Activated CD4-positive, alpha-beta T cell treated with anti-CD3 and anti-CD28 coated beads, Interleukin-2, amount 10 ng/mL, durations not matched to agents 7 days and 5 days (primary cell): ENCODE measurements at places on chromosomes 5 and 9.

- DNase-seq = no peak
Observed at GRCh38 chr5:66322786-66323528, 178.9 kb downstream of the SREK1 start.

DNA sequence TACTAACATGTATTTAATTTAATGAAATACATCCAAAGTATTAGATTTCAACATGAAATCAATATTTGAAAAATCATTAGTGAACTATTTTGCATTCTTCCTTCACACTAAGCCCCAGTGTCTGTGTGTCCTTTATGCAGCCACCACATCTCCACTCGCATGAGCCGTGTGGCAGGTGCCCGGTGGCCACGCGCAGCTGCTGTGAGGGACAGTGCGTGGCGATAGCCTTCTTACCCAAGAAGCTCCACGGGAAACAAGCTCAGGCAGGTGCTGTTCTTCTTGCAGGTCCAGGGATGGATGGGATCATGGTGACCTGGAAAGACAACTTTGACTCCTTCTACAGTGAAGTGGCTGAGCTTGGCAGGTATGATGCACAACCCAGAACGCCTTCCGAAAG, 79.3 kb upstream of the OTULINL start:
- no peak for DNase-seq

DNA sequence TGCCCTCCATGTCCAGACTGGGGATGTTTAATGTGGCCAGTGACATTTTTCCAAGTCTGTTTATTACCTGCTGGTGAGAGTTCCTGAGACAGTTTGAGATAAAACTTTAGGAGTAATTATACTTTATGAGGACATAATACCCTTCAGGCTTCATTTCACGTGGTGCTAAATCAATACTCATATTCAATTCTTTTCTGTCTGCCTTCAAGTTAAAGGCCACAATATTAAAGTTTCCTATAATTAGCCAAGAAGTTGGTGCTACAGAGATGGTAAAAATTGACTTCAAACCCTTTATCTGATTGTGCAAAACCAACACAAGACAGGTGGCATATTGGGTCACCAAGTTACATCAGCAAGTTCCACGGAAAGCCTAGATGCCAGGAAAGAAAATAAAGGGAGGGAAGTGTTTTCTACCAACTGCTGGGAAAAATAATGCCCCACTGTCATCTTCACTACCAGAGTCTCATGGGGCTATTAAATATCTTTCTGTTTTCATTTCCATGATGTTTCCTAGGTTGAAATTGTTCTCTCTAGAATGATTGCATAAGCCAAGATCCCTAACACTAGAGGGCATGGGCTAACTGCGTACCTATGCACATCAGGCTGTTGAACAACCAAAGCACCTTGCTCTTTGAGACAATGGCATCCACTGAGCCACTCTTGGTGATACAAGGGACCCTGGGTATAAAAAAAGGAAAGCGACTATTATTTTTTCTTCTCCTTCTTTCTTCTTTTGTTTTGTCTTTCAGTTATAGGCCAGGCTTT, 68.7 kb downstream of the INSYN2B start:
- no peak for DNase-seq

- DNase-seq = no peak
Observed at GRCh38 chr9:28270156-28270555, 696.9 kb upstream of the C9orf72 start.

DNA sequence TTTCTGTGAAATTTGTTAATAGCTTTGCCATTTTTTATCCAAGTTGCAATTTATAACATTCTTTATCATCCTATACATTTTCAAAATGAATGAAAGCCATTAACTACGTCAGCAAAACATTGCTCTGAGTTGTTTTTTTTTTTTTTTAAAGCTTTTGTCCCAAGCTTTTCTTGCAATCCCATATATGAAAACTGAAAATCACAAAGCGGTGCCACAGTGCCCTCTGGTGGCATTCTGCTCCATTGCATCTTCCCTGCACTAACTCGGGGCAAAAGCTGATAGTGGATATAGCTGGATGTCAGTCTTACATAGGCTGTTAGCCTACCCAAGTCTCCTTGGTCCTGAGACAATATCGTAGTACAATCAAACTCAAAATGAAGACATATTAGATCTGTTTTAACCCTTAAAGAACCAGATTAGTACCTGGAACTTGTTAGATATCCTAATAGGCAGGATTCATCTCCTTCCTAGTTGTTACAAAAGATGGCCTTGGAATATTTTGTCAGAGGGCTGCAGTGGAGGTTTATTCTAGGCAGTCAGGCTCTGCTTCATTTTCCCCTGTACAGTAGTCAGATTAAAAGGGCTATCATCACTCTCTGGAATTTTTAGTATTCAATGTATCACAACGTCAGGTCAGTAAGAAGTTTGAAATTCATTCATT, 669.9 kb downstream of the PTPRD start:
- peak; percentile 46 for DNase-seq

DNA sequence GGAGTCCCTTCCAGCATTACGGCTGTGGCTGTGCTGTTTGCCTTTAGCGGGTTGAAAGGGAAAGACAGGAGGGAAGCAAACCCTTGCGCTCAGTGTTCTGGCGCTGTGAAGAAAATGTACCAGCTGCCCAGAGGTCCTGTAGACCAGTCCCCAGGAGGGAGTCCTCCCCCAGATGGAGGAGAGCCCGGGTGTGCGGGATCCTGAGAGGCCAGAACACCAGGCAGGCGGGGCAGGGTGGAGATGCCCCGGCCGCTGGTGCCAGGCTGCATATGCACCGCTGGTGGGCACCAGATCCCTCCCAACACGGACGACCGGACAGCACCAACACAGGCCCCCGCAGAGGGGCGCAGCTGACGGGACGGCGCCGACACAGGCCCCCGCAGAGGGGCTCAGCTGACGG, 37.2 kb upstream of the SLC9A3 start:
- DNase-seq = no peak

- no peak for DNase-seq
Observed at GRCh38 chr9:91777292-91777830, 172.7 kb downstream of the ROR2 start.

GRCh38 chr5:25964009-25964372, 1074.4 kb downstream of the CDH9 start:
- no peak for DNase-seq

- no peak for DNase-seq
Observed at GRCh38 chr9:134419684-134420076, 93.4 kb downstream of the RXRA start.

DNA sequence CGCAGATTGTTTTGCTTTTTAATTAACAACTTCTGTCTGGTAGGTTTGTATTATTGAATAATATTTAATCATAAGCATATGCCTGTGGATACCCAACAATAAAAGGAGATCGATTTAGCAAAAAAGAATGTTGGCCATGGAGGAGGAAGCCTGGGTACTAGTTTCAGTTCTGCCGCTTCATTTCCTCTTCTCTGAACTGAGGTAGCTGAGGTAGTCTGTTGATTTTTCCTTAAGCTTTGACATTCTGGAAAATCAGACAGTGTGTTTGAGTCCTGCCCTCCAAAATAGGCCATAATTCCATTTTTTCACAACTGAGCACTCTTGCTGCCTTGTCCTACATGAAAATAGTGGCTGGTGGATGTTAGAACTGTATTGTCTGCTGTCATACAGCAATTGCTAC, 6.0 kb upstream of the GPR21 start:
- no peak for DNase-seq

DNA sequence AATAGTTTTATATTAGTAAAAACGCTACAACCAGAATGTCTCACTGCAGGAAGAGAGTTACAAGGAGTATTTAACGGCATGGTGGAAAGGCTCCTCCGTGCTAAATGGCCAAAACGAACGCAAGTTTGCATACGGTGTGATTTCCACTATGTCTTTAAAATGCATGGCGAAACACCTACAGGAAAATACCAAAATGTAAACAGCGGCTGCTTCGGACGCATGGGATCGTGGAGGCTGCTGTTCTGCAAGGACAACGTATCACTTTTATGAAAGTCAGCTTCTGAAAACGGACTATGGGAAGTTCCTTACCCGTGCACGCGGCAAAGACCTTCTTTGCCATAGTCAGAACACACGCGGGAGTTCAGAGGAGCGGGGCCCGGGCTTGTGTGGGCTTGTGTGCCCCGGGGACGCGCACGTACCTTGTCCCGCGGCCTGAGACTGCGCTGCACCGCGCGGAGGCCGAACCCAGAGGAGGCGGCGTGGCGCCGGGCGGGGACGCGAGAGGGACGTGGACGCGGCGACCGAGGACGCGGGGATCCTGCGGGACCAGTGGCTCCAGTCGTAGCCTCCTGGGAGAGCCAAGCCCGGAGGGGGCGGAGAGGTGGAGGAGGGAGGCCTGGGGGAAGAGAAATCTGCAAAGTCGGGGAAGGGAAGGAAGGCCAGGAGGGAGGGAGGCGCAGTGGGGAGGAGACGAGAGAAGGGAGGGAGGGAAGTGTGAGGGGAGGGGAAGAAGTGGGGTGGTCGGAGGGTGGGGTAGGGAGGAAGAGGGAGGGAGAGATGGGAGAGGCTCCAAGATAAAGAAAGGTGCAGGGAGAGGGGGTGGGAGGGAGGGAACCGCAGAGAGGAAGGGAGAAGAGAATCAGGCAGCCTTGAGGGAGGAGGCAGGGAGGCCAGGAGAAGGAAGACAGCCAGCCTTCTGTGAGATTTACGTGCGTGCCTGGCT, at the start of gene CMBL:
CMBL (minus strand) TSS at position 697 of the 943 bp plus-strand sequence. CDS start 17,140 bp downstream, outside the sequence.
- no peak for DNase-seq

DNA sequence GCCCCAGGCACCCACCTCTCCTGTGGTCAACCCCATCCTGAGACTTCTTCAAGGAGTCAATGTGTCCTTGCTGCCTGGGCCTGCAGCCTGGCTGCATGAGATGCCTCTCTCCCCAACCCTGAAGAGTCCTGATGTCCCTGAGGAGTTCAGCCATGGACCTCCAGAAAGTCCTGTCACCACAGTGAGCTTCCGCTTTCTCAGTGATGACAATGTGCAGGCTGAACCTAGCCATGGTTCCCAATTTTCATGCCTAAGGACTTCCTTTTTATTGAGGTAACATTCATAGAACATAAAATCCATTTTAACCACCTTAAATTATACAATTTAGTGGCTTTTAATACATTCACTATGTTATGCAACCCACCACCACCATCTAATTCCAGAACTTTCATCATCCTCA, 29.1 kb downstream of the DAP start:
- no peak for DNase-seq

GRCh38 chr5:138466900-138467710, 1.8 kb downstream of the EGR1 start:
- DNase-seq = no peak

- DNase-seq = no peak
Observed at GRCh38 chr5:161027763-161028162, 175.8 kb upstream of the ATP10B start.

DNA sequence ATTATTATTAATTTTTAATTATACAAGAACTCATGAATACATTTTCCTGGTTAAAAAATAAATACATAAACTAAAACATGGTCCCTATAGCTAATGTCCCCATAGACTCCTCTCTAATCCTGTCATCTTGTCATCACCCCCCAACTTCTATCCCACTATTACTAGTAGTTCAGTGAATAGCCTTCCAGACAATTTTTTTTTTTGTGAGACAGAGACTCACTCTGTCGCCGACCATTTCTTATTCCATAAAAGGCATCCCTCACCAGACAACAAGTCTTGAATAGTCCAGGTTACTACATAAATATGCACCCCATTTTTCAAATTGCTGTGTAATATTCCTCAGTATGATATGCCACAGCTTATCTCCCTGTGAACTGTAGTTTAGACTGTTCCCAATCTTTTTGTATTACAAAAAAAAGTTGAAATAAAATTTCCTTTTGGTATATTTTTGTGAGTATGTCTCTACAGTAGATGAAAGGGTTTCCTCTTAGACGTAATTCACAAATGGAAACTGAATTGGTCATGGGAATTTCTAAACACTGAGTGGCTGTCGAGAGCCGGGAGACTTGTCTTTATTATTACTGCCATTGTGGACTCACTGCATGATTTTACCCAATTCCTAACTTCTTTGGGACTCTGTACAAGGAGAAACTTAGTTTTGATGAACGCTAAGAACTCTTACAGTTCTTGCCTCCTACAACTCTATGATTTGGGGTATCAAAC, 6.4 kb upstream of the ABLIM3 start:
- no peak for DNase-seq

DNA sequence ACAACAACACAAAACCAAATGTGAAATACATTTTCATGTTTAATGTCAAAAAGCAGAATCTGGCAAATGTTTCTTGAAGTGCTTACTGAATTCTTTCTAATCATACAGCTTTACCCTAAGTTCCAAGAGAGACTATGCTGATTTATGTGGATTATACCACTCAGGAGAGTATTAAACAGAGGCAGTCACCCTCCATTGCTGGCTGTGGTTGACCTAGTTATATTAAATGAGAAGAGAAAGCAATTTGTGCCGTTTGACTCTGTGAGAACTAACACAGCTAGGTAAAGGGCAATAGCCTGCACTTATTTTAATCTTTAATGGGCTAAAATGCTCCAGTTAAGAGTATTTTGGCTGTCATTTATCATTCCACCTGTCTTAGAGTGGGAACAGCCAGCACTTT, 62.6 kb downstream of the ELL2 start:
- DNase-seq = no peak

GRCh38 chr9:10479172-10479571, 133.6 kb downstream of the PTPRD start:
- DNase-seq = no peak

GRCh38 chr5:16510098-16510497, 44.5 kb upstream of the ZNF622 start:
- DNase-seq = no peak

GRCh38 chr9:112241491-112241890, 66.4 kb upstream of the SUSD1 start:
- no peak for DNase-seq

DNA sequence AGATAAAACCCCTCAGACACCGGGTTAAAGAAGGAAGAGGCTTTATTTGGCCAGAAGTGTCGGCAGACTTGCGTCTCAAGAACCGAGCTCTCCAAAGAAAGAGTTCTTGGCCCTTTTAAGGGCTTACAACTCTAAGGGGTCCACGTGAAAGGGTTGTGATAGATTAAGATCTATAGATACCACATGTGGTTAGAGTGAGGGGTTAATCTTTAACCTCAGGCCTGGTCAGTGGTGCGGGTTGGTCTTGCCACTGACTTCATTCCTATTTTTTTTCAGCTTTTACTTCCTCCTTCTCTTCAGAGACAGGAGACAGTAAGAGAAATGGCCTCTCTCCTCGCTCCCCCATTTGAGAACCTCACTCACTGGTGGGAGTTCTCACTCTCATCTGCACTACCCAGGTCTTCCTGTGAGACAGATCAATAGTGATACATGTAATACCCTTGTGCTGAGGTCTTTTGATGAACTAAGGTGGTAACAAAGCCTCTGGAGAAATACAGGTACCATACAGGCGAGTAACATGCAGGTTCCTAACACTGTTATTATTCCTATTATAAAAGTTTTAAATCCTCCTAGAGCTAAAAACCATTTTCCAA, 52.4 kb upstream of the COX7C start:
- no peak for DNase-seq
